GOT3 (cell line): ENCODE measurements at places on chromosomes 12 and 14.

DNA sequence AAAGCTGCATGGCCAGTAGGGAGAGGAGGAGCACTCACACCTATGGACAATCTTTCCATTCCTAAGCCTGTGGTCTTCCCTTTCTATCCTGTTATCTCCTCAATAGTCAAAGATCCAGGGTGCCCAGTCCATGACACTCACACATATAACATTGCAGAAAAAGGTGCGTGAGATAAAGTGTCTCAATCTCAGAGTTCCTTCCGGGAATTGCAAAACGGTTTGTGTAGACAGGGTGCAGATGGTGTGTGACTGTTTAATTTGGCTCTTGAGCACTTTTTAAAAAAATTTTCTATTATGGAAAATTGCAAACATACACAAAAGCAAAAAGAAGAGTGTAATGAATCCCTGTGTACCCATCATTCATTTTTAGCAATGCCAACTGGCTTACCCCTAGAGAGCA lies 1493.6 kb downstream of the AACS start:
- DNase-seq = no peak

GRCh38 chr12:3882896-3883564 lies 9.8 kb upstream of the PARP11 start:
- DNase-seq = no peak

DNA sequence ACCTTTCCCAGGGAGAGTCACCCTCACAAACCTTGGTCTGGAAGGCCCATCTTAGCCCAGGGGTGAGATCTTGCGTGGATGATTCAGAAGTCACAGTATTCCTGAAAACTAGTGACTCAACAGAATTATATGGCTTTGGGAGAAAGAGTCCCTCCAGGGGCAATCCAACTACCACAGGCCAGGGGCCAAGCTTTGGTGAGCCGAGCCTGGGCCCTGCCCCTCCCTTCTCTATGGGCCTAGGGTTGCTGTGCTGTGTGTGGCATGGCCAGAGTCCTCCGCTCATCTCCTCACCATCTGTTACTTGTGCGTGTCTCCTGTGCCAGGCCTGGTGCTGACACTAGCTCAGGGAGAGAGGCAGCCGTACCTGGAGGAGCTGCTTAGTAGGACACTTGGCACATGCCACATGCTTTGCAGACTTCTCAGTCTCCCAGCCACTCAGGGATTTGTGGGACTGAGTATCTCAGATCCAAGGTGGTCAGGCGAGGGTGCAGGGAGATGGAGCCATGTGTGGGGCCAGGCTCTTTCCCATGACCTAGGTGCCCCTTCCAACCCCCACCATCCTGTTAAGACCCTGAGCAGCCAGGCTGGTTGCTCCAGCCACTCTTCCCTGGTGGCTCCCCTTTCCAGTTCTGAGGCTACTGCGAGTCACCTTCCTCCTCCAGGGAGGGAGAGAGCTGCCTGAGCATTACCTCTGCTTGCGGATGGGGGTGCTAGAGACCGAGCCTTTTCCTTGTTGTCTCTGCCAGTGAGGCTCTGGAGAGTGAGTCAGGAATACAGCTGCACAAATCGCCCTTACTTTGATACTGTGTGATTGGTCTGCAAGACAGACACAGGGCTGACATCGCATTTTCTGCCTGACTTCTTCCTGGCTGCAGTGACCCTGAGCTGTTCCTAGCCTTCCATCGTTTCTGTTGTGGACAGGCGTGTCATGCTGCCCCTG lies 94.1 kb downstream of the SLC25A47 start:
- peak; percentile 6 for DNase-seq

GRCh38 chr14:29716150-29716549 lies 211.5 kb downstream of the PRKD1 start:
- no peak for DNase-seq

GRCh38 chr14:95713596-95714371 lies at the start of gene TCL1A:
Gene TCL1A (minus strand): TSS chr14:95714125. CDS start chr14:95714066, 59 bp downstream.
- DNase-seq = no peak

- no peak for DNase-seq
These were observed at the start of gene TMCC3 for GRCh38 chr12:94650143-94651056. Gene TMCC3 (minus strand): TSS chr12:94650557. CDS start chr12:94650430, 127 bp downstream.

GRCh38 chr12:107322063-107322462 lies 228.7 kb upstream of the CRY1 start:
- no peak for DNase-seq

GRCh38 chr12:110992909-110993308 lies 72.5 kb upstream of the MYL2 start:
- DNase-seq = no peak

DNA sequence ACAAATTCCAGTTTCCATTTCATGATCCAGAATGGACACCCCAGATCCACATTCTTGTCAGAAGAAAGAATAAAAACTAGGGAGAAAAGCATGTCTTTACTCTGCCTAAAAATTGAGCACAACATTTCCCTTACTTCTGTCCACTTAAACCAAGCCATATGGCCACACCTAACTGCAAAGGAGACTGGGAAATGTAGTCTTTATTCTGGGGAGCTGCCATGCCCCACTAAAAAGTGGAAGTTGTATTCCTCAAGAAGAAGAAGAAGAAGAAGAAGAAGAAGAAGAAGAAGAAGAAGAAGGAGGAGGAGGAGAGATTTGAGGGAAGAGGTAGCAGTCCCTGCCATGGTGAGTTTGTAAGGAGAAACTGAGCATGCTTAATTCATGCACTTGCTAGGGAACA lies 84.5 kb downstream of the GPR65 start:
- no peak for DNase-seq

DNA sequence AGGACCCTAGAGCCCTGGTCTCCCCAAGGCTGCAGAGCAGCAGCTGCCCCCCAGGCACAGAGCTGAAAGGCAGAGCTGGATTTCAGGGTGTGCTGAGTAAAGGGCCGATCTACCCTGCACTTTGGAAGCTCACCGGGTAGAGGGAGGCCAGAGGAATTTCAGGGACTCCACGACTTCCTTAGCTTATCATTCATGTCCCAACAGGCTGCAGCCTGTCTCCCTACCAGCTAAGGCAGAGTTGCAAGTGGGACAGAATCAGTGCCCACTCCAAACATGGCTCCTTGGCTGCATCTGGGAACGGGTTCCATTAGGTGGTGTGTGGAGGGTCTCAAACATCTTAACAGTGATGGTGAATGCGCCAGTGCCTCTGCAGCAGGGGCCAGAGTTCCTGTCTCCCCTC lies 27.5 kb downstream of the MMAB start:
- DNase-seq = no peak

- DNase-seq = no peak
These were observed 18.7 kb downstream of the SART3 start for GRCh38 chr12:108542320-108542719.

DNA sequence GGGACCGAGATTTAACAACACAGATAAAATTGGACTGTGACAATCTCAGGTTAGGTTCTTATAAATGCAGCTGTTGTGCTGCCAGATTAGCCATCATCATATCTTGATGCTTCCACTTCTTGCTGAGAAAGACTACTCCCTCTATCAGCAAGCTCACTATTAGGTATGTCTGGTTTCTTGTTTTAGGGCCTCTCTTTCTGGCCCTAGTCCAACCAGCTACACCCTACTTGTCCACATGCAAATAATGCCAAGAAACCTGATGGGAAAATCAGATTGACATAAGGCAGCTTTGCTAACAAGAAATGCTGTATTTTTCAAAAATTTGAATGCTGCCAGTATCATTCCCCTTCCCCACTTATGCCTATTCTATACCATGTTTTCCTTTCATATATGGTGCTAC lies 296.0 kb downstream of the RMST start:
- DNase-seq = no peak

DNA sequence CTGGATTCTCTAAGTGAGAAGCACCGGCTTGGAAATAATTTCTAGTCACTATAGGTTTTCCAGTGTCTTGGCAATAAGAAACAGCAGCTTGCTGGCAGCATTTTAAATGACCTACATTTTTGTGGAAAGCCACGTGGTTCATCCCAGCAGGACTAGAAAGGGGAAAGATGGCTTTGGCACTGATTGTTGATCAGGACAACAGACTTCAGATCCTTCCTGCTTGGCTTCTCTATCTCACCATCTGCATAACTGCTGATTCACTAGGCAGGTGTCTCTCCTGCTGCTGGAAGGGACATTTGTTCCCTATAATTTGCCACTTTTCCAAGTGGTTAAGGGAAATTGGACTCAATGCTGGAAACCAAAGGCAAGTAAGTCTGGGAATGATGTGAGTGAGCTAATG lies 131.0 kb downstream of the TTC8 start:
- DNase-seq = no peak

- peak; percentile 73 for DNase-seq
These were observed 16.7 kb upstream of the EID3 start for GRCh38 chr12:104286516-104287482.

GRCh38 chr14:85416771-85417170 lies 113.2 kb upstream of the FLRT2 start:
- no peak for DNase-seq

- DNase-seq = no peak
These were observed 780.9 kb downstream of the RPS29 start for GRCh38 chr14:48805315-48805714.

DNA sequence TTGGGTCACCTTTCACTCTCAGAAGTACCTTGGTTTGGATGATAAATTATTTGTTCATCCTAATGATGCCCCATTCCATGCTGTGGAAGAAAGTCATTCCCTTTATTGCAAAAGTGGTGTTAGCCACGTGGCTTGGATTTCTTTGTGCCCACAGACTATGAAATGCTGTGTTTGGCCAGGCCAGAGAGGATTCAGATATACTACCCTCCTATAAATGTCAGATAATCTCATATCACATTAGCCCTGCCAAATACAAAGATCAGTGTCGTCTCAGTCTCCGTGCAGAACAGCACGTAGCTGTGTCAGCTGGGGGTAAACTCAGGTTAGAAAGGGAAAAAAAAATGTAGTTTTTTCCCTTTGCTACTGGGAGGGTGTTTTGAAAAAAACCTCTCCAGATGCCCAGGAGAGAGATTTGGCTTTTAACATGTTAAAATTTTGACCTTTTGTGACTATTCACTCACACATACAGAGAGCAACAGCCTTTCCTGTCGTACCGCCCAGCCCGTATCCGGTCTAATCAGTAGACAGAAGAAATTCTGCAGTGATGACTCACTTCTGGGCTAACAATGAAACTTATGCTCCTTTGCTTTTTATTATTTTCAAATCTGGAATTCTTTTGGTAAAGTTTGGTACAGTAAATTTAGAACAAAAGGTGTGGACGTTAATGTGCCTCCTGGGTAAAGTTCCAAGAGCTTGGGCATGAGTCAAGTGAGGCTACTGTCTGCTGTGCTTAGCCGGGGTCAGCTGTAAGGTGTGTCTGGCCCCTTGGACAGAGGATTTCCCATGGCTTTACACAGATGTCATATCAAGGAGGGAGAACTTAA lies 8.5 kb upstream of the PTPRB start:
- no peak for DNase-seq

GRCh38 chr12:133156125-133156690 lies 25.1 kb upstream of the ZNF268 start:
- DNase-seq = no peak

GRCh38 chr12:43856972-43857371 lies 21.1 kb downstream of the TMEM117 start:
- DNase-seq = no peak

- DNase-seq = no peak
These were observed 3.6 kb downstream of the AMN start for GRCh38 chr14:102926104-102926503.

- DNase-seq = no peak
These were observed 107.1 kb upstream of the SLCO1C1 start for GRCh38 chr12:20588042-20588441.

DNA sequence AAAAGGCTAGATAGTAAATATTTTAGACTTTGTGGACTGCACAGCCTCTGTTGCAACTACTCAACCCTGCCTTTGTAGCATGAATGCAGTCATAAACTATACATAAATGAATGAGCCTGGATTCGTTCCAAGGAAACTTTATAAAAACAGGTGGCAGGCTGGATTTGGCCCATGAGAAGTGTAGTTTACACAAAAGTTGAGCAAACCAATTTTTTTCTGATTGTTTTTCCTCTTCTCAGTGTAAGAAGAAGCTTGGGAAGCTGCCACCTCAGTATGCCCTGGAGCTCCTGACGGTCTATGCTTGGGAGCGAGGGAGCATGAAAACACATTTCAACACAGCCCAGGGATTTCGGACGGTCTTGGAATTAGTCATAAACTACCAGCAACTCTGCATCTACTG lies 9.5 kb downstream of the OAS1 start:
- DNase-seq = no peak

DNA sequence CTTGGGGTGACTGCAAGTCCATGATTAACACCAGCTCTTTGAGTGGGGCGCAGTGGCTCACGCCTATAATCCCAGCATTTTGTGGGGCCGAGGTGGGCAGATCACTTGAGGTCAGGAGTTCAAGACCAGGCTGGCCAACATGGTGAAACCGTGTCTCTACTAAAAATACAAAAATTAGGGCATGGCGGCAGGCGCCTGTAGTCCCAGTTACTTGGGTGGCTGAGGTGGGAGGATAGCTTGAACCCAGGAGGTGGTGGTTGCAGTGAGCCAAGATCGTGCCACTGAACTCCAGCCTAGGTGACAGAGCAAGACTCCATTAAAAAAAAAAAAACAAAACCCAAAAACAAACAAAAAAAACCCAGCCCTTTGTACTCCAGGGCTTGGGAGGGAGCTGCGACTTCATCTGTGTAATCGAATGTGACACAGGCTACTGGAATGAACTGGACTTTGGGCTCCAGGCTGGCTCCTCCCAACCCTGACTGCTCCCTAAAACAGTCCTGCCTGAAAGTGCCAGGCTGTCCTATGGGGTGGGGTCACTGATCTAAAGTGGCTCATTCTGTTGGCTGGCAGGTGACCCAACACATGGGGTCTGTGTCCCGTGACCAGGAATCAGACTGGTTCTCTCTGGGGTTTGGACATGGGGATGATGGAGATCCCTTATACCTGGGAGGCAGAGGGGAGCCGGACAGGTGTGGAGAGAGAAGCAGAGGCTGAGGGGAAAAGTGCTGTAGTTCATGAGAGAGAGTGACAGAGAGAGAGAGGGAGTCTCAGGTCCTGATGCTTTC lies 9.3 kb upstream of the C12orf43 start:
- no peak for DNase-seq

- DNase-seq = no peak
These were observed 177.4 kb downstream of the DICER1 start for GRCh38 chr14:94979891-94980290.

DNA sequence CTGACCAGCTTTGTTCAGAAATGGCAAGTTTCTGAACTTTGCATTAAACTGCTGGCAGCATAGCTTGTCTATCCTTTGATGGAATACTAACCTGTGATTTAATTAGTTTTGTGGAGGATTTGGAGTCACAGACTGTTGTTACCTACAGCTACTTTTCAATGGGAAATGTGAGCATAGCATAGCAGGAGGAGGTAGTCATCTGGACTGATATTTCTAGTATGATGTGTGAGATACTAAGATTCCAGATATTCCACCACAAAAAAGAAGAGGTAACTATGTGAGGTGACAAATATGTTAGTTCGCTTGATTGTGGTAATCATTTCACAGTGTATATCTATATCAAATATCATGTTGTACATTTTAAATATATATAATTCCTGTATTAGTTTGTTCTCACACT lies 833.0 kb downstream of the SLC6A15 start:
- no peak for DNase-seq

DNA sequence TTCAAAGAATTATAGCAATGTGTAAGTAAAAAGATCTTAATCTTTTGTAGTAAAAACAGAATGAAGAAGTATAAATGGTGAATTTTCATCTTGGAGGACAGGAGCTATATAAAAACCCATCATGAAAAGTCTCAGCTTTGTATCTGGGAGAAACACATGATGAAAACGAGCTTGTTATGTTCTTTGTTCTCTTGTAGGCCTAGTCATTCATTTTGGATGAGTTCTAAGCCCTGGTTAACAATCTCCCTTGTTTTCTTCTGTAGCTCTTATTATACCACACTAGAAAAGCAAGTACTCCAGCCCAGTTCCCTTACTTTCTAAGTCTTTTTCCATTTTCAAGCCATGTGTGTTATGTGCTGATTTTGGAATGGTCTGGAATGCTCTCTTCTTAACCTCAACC lies 463.5 kb upstream of the RGS6 start:
- no peak for DNase-seq
